ENCODE measurements at places on chromosomes 12 and 14.

- DNase-seq = no peak
These were observed 17.5 kb downstream of the RAD51B start for GRCh38 chr14:67837011-67837624.

DNA sequence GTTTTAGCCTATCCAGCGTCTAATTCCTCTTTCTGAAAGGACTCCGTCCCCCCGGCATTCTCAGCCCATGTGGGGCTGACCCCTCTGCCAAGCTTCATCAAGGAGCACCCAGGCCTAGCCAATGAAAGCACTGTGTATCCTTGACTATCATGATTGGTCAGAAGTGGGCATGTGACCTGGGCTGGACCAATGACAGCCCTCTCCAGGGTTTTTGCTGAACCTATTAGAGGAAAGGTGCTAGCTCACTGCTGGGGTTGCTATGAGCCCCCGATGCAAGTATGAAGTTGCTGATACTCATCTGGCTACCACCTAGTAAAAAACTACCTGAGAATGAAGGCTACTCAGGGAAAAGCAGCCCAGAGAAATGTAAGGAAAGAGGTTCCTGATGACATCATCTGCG is 68.1 kb downstream of the LRRC74A start:
- no peak for DNase-seq

- DNase-seq = no peak
These were observed at the start of gene TTC9 for GRCh38 chr14:70641548-70642302. Gene TTC9, plus strand, starts transcription at chr14:70641916. Its CDS starts 214 bp downstream, at chr14:70642130.

GRCh38 chr14:68039593-68039992 is 220.0 kb downstream of the RAD51B start:
- DNase-seq = no peak

DNA sequence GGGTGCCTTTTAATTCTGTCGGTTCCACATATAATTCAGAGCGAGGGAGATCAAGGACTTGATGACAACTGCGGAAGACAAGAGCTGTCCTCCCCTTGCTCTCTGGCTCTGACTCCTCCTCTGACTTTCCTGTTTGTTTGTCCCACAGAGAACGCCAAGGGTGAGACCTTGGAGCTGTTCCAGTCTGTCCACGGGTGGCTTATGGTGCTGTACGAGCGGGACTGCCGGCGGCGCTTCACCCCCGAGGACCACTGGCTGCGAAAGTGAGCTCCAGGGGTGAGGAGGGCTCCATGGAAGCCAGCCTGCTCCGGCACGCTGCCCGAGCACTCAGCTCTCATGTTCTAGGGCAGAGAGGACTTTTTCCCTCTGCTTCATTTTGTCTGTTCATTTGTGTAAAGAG is 32.8 kb downstream of the UBE3B start:
- DNase-seq = no peak

- no peak for DNase-seq
These were observed 333.8 kb downstream of the CACNA1C start for GRCh38 chr12:2386566-2386965.

- no peak for DNase-seq
These were observed 999 bp upstream of the DCAF4 start for GRCh38 chr14:72925171-72925759.

DNA sequence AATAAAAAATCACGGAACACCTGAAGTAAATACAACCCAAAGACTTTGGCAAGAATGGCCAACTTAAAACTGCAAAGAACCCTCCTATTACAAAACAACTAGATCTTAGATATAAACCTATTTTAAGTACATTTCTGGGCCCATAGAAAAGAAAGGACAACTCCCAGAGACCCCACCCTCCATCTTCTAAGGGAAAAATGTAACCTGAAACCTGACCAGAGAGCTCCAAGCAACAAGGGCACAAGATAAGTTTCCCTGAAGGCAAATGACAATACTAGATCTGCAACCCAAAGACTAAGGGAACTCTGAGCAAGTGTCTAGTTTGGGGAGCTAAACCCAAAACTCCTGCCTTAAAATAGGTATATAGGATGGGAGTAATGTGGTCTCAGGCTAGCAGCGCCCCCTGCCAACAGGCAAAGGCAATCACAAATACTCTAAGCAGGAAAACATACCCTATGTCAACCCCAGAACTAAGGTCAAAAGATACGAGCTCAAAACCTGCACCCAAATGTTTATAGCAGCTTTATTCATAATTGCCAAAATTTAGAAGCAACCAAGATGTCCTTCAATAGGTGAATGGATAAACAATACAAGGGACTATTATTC is 218.9 kb downstream of the ITPR2 start:
- no peak for DNase-seq

GRCh38 chr12:108112832-108113556 is 16.1 kb upstream of the WSCD2 start:
- DNase-seq = no peak

- DNase-seq = no peak
These were observed 5.2 kb upstream of the CCT2 start for GRCh38 chr12:69580074-69580473.

DNA sequence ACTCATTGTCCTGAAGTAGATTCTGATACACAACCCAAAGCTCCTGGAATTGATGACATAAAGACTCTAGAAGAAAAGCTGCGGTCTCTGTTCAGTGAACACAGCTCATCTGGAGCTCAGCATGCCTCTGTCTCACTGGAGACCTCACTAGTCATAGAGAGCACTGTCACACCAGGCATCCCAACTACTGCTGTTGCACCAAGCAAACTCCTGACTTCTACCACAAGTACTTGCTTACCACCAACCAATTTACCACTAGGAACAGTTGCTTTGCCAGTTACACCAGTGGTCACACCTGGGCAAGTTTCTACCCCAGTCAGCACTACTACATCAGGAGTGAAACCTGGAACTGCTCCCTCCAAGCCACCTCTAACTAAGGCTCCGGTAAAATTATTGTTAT is 63.8 kb downstream of the RAD52 start:
- no peak for DNase-seq

GRCh38 chr12:27732281-27732680 is 21.6 kb downstream of the MRPS35 start:
- DNase-seq = peak; percentile 60

DNA sequence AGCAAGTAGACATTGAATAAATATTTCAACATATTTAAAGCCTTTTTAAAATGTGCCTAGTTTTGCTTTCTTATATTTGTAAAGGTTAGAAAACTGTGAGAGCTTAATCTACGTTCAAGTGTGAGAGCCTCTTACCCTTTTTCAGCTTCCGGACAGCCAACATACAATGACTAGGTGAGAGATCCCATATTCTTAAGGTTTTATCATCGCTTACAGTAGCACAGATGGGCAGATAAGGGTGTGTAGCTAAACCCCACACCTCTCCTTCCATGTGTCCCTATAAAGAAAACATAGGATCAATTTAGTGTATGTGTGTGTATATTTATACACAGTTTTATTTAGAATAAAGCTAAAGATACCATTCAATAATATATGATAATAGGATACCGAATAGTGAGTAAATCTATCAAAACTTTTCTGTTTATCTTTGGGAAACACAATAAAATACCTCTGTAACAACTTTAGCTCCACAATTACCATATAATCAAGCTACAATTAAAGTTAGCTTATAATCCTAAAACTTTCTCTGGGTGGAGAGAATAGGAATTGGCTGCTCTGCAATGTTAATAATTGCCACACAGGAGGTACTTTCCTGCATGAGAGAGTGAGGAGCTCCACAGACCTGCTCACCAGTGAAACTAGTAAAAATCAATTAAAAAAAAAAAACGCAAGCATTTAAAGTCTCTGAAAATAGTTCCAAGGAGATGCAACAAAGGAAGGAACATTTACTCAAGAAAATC is 110.8 kb downstream of the EML5 start:
- DNase-seq = no peak

- no peak for DNase-seq
These were observed 1091.6 kb upstream of the TMEM132C start for GRCh38 chr12:127175361-127175760.

DNA sequence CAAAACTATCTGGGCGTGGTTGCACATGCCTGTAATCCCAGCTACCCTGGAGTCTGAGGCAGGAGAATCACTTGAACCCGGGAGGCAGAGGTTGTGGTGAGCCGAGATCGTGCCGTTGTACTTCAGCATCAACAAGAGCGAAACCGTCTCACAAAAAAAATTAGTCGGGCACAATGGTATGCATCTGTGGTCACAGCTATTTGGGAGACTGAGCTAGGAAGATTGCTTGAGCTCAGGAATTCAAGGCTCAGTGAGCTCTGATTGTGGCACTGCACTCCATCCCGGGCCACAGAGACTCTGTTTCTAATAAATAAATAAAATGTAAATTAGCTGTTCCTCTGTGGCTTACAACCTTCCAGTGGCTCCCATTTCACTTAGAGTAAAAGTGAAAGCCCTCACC is 28.0 kb downstream of the RCOR1 start:
- no peak for DNase-seq

GRCh38 chr12:130214686-130215395 is 52.6 kb downstream of the FZD10 start:
- DNase-seq = no peak

DNA sequence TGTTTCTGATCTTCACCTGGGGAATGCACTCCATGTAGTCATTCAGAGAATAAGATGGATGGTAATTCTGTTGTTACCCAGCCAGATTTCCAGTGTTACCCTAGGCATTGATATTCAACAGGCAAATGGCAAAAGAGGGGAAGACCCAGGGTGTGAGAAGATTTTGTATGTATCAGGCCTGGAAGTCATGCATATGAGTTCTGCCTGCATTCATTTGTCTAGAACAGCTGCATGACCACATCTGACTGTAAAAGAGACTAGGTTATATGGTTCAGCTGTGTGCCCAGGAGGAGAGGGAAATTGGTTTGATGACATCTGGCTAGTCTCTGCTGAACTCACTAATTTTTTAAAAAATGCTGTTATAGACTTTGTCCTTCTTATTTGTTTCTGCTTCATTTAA is 224.9 kb downstream of the NAV3 start:
- no peak for DNase-seq

DNA sequence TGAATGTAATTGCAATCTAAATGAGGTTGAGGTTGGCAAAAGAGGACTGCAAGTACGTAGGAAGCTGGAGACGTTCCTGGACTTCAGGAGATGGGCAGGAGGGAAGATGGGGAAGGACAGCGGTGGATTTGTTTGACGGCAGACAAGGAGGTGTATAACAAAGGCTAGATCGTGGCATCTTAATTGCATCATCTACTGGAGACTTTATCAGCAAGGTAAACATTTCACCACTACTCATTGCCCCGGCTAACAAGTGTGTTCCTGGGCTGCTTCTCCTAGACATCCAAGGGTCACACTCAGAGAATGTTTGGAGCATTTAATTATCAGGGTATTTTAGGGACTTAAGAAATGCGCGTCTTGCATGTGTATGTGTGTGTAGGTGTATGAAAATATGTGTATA is 128.5 kb downstream of the KCNK10 start:
- DNase-seq = no peak

DNA sequence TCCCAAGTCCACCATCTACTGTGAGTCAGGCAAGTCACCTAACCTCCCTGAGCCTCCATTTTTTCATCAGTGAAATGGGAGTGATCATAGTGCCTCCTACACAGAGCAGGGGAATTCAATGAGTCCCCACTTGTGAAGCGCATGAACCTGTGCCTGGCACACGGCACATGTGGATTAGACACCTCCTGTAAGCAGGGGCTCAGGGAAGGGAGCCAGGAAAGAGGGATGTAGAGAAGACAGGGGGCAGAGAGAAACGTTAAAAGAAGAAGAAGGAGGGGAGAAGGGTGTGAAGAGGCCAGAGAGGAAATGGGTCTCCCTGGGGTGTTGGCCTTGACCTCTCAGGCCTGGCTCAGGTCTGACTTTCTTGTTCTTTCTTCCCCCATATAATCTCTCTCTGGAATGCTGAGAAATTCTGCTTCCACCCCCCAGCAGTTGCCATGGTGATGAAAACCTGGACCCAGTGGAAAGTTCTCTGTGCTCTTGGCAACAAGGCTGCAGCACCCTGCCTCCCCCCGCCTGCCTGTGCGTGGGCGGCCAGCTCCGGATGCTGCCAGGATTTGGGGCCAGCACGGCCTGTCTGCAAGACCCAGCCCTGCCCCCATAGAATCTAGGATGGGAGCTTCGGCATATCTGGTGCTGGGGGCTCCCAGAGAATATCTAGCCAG is 94.5 kb downstream of the CALM1 start:
- no peak for DNase-seq

- DNase-seq = no peak
These were observed 213.0 kb downstream of the ADAMTS20 start for GRCh38 chr12:43338848-43339526.

DNA sequence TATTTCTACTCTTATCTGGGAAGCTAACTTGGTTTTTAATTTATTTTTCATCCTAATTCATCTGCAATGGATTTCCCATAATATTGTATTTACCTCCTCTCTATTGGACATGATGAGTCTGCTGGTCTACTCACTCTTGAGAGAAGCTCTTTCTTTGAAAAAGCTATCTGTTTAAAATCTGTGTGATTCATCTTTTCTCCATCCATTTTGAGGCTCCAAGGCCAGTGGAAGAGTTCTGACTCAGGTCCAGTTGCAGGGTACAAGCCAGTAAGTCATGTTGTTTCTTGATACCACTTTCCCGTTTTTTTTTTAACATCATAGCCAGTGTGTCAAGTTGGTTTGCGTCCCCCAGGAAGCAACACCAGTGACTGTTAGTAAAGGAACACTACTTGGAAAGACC is 160.3 kb upstream of the BMP4 start:
- no peak for DNase-seq

GRCh38 chr12:24197532-24197931 is 248.1 kb upstream of the SOX5 start:
- no peak for DNase-seq

DNA sequence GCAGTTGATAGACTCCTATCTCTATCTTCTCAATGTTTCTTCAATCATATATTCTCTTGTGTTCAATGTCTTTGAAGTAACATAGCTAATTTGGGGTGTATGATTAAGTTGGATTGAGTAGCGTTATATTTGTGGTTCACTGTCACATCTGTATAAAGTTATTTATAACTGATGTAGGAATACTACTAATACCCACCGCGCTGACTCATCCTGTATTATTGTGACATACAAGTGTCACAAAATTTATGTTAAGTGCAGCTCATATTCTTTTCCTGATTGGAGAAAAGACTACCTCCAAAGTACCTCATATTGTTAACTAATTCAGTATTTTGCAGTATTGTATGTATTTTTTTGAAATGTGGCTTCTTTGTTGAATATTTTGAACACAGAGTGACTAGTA is 940.8 kb downstream of the SLC6A15 start:
- no peak for DNase-seq

DNA sequence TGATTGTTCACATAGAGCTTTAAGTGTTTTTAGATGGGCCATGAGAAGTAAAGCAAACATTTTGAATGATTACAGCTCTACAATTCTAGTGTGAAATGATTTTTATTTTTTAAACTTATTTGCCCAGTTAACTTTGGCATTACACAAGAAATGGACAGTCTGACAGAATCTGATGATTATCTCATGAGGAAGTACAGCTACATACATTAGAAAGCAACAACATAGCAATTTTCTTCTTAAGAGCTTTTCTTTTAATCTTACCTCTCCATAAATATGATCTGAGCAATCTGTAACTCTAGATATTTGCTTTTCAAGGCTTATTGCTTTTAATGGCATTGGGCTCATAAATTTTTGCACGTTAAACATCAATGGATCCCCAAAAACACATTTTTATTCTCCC is 26.5 kb upstream of the PPP1R12A start:
- no peak for DNase-seq

Measured in left lobe of liver (tissue), 2 donors.